RCC 7860 (cell line): ENCODE measurements at places on chromosomes 16 and 17.

GRCh38 chr16:58535100-58535499 lies 19.8 kb downstream of the SETD6 start:
- DNase-seq: no peak

DNA sequence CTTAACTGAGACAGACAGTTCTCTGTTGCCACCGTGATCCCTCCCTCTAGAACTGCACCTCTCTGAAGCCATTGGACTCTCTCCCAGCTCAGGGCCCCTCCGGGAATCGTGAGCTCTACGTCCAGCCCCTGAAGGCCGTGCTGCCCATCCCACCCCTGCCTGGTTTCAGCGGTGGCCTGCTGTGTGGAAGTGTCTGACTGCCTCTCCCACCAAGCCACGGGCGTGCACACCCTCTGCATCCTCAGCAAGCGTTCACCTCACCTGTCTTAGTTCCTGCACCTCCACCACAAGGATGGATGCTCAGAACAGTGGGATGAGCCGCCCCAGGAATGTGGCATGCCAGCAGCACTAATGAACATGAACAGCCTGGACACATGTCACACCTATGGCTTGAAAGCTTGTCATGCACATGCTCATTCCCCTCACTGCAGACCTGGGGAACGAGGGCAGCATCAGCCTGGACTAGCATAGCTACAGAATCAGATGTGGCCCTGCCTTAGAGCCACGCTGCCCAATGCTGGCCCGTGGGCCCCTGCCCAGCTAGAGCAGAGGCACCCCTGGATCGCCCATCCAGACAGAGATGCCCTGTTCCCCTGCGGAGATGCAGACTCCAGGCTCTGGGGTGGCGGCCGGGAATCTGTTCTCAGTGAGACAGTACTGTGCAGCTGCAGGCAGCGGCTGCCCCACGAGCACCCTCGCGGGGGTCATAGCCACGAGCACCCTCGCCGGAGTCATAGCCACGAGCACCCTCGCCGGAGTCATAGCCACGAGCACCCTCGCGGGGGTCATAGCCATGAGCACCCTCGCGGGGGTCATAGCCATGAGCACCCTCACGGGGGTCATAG lies 73.7 kb upstream of the CHMP6 start:
- no peak for DNase-seq

GRCh38 chr17:62821189-62822079 lies 13.3 kb upstream of the MARCHF10 start:
- no peak for DNase-seq

DNA sequence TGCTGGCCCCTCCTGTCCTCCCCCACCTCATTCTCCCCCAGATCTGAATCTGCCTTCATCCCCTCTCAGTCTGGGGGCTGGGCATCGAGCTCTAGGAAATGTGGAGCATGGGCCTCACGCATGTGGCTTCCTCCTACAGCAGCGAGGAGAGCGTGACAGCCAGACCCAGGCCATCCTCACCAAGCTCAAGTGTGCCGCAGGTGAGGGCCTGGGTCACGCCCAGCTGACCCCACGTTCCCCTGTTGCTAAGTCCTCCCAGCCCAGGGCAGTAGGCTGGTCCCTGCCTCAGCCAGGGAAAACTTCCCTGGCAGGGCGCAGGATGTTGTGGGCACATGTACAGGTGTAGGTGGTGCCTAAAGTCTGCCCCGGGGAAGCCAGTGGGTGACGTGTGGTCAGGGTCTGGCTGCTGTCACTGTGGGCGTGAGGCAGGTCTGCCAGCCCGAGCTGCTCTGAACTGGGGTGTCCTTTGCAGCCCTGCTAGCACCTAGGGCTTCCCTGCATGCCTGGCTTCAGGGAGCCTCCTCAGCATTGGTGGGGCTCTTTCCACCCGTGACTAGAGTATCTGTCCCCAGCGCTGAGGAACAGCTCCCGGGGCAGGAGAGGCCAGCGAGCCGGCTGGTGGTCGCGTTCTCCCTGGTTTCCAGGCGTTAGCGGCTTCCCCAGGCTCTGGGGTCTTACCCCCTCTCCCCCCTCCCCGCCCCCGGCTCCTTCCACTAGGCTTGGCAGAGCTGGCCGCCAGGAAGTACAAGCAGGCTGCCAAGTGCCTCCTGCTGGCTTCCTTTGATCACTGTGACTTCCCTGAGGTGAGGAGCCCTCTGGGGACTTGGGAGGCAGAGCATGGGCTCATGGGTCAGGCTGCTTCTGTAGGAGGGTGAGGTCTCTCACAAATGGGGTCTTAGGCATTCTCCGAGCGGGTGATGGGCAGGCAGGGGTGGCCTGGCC lies 3.6 kb downstream of the GPS1 start:
- no peak for DNase-seq

DNA sequence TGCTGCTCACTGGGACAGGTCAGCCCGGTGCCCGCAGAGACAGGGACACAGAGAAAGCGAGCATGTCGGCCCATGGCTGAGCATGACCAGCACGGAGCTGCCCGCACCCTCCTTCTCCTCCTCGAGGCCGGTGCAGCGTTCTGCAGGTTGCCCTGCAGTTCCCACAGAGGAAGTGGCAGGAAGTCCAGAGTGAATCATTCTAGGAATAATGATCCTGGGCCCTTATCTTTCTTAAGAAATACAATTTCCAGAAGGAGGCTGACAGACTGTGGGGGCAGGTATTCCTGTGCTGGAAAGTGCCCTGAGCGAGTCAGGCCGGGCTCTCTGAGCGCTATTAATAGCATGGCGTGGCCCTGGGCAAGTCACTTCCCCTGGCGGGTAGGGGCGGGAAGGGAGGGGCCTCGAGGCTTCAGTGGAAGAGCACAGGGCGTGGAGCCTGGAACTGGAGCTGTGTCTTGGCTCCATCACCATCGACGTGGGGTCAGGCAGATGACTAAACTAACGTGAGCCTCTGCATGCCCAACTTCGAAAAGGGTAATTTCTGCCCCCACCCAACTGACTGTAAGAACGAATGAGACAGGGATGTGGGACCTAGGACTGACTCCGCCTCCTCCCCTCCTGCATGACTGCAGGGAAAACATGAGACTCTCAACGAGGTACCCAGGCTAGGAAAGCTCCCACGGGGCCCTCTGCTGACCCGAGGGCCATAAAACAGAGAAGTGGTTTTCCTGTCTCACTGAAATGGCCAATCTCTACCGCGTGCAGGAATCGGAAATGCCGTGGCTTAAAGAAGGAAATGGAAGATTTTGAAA lies 9.8 kb downstream of the TMEM204 start:
- DNase-seq: peak; percentile 87

DNA sequence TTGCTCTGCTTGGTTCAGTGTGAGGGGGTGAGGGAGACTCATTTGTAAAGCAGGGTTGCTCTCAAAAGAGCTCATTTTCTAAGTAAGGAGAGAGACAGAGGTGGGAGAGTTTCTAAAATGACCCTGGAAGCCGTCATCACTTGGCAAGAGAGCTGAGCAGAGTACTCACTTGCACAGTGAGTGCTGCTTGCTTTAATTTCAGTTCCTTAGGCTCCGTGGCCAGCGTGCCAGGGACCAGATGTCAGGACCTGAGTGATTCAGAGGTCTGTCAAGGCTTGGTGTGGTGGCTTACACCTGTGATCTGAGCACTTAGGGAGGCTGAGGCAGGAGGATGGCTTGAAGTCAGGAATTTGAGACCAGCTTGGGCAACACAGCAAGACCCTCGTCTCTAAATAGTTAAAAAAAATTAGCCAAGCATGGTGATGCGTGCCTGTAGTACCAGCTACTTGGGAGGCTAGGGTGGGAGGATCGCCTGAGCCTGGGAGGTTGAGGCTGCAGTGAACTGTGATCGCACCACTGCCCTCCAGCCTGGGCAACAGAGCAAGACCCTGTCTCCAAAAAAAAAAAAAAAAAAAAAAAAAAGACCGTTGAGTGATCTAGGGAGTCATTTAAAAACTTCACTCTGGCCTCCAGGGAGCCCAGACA lies 10.7 kb downstream of the ZNF205 start:
- no peak for DNase-seq

GRCh38 chr17:39666601-39667261 lies 1.5 kb upstream of the PNMT start:
- DNase-seq: no peak

GRCh38 chr17:17681187-17681743 lies at the start of gene RAI1:
TSS of gene RAI1 (plus strand) at chr17:17681458. CDS start at chr17:17792949, 111,491 bp downstream.
- DNase-seq: peak; percentile 66

- DNase-seq: no peak
Measured at GRCh38 chr16:10188236-10188635, 6.0 kb upstream of the GRIN2A start.

GRCh38 chr16:88289968-88290401 lies 92.8 kb upstream of the ZNF469 start:
- no peak for DNase-seq

DNA sequence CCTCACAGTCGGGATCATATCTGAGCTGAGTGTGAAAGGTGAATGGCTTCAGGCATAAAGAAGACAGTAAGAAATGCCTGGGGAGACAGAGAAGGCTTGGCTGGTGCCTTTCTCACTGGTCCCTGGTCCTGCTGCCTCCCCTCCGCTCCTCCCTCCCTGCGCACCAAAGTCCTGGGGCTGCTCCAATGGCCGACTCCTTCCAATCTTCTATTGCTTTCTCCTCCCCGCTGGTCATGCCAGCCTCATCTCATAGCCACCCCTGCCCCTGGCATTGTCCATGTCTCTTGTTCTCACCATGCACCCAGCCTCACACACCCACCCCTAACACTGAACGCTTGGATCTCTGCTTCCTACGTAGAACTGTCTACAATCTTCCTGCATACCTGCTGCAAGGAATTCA lies 18.0 kb downstream of the TLE7 start:
- DNase-seq: no peak

DNA sequence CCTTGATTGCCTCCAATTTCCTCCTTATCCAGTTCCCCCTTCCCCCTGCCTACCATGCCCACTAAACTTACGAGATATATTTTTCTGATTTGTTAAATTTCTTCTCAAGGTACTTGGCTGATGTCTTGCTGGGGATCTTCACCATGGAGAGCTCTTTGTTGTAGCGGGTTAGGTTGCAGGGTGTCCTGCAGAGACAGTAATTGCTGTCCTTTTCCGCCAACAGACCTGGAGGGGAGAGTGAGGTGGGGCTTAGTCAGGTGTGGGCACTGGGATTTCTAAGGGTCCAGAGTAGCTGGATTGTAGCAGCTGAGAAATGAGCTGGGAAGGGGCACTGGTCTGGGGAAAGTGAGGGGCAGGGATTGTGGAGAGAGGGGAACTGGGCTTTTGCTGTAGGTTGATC lies 32.1 kb downstream of the SPACA3 start:
- no peak for DNase-seq

- DNase-seq: peak; percentile 42
Measured at GRCh38 chr16:68490829-68491575, 42.7 kb upstream of the SMPD3 start.

- DNase-seq: no peak
Measured at GRCh38 chr16:85394456-85395206, 218.5 kb upstream of the GSE1 start.

- DNase-seq: peak; percentile 7
Measured at GRCh38 chr16:24423312-24423711, 116.1 kb upstream of the RBBP6 start.

GRCh38 chr17:6856051-6856450 lies 24.5 kb upstream of the TEKT1 start:
- DNase-seq: no peak

GRCh38 chr17:29291163-29291752 lies 2.7 kb downstream of the NUFIP2 start:
- peak; percentile 56 for DNase-seq

- peak; percentile 55 for DNase-seq
Measured at GRCh38 chr16:16075488-16076422, 126.3 kb downstream of the ABCC1 start.

GRCh38 chr17:64073771-64074703 lies 53.6 kb upstream of the ICAM2 start:
- DNase-seq: no peak

DNA sequence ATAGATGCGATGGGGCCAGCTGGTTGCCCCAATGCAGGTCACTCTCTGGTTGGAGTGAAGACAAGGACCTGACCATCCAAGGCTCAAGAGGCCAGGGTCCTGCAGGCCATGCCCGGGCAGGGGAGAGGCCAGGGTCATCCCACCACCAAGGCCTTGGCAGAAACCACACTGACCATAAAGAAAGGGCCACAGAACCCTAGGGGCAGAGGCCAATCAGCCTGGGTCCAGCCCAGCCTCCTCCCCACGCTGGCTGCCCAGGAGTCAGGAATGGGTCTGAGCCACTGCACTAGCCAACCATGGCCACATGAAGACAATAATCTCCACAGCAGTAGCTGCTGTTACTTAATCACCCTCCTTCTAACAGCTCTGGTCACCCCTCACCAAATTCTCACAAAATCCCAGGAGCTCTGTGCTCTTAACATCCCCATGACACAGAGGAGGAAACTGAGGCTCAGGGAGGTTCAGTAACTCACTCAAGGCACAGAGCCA lies 10.2 kb upstream of the BCAR1 start:
- no peak for DNase-seq

DNA sequence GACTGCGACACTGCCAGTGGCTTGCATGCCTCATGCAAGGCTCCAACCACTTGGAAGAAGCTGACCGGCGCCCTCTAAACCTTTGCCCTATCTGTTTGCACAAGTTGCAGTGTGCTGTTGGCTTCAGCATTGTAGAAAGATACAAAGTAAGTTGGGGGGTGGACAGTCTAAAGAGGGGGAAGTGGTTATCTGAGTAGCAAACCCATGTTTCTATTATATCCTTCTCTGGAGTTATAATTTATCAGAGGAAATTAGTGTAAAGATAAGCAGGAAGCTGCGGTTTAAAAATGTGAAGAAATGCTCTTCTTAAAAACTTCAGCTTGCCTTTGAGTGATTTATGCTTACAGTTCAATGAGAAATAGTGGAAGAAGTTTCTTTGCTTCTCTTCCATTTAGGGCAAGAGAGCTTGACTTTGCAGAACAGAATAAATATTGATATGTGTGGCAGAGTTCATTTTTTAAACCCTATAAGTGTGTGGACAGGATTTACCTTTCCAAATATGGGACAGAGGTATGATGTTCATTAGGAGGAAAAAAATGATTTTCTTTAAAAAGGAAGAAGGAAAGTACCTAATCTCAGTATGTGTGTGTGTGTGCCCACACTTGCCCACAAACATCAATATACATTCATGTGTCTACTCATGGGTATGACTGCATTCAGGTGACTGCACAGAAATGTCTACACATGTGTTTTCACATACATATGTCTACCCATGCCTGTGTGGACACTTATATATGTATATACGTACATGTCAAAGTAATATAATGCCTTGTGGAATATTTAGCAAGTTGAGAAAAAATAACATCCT lies 8.1 kb downstream of the AMZ2 start:
- no peak for DNase-seq

DNA sequence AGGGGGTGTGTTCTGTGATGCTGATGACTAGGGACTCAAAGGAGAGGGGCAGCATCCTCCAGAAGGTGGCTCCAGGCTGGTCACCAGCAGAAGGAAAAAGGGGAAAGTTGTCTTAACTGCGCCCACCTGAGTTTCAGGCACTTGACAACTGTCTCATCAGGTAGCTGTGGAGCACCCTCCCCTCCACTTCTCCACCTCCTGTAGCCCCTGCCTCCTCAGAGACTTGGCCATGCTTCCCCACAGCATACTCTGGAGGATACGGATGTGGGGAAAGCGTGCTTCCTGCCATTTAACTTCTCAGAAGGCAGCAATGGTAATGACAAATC lies 17.9 kb downstream of the CFAP20 start:
- DNase-seq: no peak
